ENCODE measurements at places on chromosomes 1 and 21.
A peak's percentile ranks its signal among the peaks of the same experiment; 100 is the strongest.

DNA sequence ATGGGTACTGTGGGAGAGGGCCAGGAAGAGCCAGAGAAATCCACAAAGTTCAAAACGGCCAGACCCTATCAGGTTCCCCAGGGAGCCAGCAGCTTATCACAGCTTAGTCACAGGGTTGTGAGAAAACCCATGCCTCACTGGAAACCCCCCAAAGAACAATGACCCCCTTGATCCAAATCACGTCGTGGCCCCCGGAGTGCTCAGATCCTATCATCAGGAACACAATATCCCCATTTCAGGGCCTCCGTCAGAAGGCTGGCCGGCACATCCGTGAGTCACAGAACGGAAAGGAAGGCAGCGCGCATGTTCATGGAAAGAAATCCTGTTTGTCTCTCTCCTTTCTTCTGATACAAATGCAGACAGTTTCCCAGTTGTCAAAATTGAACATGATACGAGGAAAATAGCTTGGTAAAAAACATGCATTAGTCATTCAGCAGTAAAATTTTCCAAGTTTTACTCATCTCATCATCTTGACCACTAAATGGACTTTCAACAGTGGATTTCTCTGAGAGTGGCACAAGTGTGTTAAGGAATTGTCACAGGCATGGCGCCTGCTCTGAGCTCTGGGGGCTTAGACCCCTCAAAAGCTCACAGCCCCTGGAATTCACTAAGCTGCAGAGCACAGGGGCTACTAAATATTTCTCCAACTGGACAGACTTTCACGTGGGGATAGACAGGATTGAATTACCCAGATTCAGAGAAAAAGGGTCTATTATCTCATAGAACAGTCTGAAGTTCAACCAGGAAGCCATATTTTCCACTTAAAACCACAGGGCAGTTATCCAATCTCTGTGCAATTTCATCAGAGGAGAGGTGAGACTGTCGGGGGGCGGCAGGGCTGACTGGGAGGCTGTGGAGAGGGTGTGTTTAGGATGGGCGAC is 124.8 kb downstream of the RIPK4 start:
- peak; percentile 95 for DNase-seq

- DNase-seq: no peak
Observed at GRCh38 chr1:201419746-201420607, 1.6 kb downstream of the TNNI1 start.

DNA sequence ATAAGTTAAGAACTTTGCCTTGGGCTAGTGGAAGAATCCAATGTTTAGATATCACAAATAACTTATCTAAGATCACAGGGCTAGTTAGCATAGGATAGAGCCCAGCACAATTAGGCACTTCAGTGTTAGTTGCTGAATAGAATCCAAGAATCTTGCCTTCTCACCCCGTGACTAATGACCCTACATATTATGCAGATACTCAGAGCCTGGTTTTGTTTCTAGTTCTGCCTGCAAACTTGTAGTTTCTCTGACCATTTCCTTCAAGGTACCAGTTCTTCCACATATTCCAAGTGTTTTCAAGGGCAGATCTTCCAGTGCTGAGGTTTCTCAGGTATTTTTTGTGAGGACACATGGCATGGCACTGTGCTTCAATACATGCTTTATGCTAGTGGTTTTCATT is 239.3 kb downstream of the KCNK2 start:
- DNase-seq: peak; percentile 11

DNA sequence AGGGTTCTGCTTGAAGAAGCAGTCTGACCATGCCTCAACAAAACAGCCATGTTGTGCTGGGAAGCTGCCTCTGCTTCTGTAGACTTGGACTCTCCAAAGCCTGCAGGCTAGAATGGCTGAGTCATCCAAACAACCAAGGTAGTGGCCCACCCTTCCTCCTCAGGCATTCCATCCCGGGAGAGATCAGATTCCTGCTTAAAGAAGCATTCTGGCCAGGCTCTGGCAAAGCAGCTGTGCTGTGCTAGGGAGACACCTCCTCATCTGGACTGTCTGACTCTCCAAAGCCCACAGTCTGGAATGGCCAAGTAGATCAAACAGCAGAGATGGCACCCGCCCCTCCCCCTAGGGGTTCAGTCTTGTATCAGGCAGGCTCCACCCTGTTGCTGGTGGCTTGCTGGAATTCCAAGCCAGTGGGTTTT is 38.3 kb upstream of the F3 start:
- DNase-seq: peak; percentile 99

GRCh38 chr21:29148530-29148929 is 18.1 kb downstream of the MAP3K7CL start:
- peak; percentile 21 for DNase-seq

DNA sequence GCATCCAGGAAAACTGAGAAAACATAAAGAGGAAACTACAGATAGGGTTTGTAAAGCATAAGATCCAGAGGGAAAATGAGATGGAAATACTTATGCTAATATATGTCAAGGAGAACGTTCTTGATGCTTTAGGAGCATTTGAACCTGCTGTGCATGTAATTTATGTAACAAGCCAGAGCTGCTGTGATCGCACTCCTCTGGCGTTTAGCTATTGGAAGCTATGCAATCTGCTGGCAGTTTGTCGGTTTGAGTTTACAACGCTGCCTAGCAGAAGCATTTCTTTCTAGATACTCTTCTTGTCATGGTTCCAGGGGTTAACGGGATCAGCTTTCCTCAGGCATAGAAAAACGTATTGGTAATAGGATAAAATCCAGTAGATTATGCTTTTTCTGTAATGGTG is 182.7 kb downstream of the KCNH1 start:
- no peak for DNase-seq

Measured in ELR (cell line).